Natural killer cell treated with Interleukin-12 subunit alpha and Interleukin-12 subunit beta and Interleukin-15 and Interleukin-18, amount 100 ng/mL, for 72 hours (primary cell): ENCODE measurements at places on chromosomes 12 and 14. TPM values are rescaled to one million over a fixed set of nuclear protein-coding genes. Genes with fewer than 3 reads are reported as not detected.

RNASE1 gene
- total RNA-seq = not detected

GRCh38 chr12:115470977-115471376 lies 787.0 kb upstream of the TBX3 start:
- no peaks in the 10 kb centered on the region for H3K27me3 ChIP-seq
- no peak for DNase-seq
- H3K4me3 ChIP-seq = no peak overlapping the region
- no peaks in the 10 kb centered on the region for H3K36me3 ChIP-seq
- H3K27ac ChIP-seq = no peak overlapping the region

- no peaks in the 10 kb centered on the region for H3K36me3 ChIP-seq
Measured at GRCh38 chr12:84976133-84976532, 59.9 kb downstream of the TSPAN19 start.

SAMD15 gene
- 0.43 TPM for total RNA-seq

DNA sequence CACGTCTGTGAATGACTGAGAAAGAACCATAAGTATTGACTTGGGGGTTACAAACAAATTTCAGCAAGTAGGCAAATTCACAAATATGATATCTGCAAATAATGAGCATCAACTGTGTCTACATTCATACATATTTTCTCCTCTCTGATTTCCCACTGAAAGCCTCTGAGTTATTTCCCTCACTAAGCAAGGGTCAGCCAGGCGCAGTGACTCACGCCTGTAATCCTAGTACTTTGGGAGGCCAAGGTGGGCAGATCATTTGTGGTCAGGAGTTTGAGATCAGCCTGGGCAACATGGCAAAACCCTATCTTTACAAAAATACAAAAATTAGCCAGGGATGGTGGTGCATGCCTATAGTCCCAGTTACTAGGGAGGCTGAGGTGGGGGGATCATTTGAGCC lies 80.8 kb downstream of the SLC25A21 start:
- no peak overlapping the region for H3K4me3 ChIP-seq
- no peaks in the 10 kb centered on the region for H3K36me3 ChIP-seq
- no peaks in the 10 kb centered on the region for H3K27me3 ChIP-seq
- DNase-seq = no peak

- H3K27ac ChIP-seq = peak overlapping the region; percentile 60
- DNase-seq = peak; percentile 65
- H3K36me3 ChIP-seq = no peaks in the 10 kb centered on the region
- H3K27me3 ChIP-seq = peaks cover 2% of the 10 kb centered on the region
- H3K4me1 ChIP-seq = peaks cover 28% of the 10 kb centered on the region
Measured at GRCh38 chr14:89767861-89768268, 186.7 kb downstream of the EFCAB11 start.

GRCh38 chr12:30485230-30485890 lies 210.3 kb downstream of the IPO8 start:
- no peaks in the 10 kb centered on the region for H3K4me1 ChIP-seq
- no peak overlapping the region for H3K27ac ChIP-seq
- no peaks in the 10 kb centered on the region for H3K27me3 ChIP-seq
- H3K36me3 ChIP-seq = no peaks in the 10 kb centered on the region

DEGS2 gene
- total RNA-seq = 0.33 TPM

ABCC9 gene
- not detected for total RNA-seq

CLEC1A gene
- not detected for total RNA-seq

GRCh38 chr14:20247646-20248246 lies 8.7 kb downstream of the OR11H4 start:
- no peaks in the 10 kb centered on the region for H3K4me1 ChIP-seq
- no peaks in the 10 kb centered on the region for H3K27me3 ChIP-seq
- no peak overlapping the region for H3K4me3 ChIP-seq
- DNase-seq = no peak
- peaks cover 8% of the 10 kb centered on the region for H3K36me3 ChIP-seq

GRCh38 chr12:42496886-42497285 lies 92.7 kb downstream of the PRICKLE1 start:
- DNase-seq = no peak
- peaks cover 5% of the 10 kb centered on the region for H3K4me1 ChIP-seq
- peaks cover 15% of the 10 kb centered on the region for H3K27me3 ChIP-seq
- H3K36me3 ChIP-seq = no peaks in the 10 kb centered on the region
- no peak overlapping the region for H3K4me3 ChIP-seq
- no peak overlapping the region for H3K27ac ChIP-seq

RNASE2 gene
- total RNA-seq = not detected

DNA sequence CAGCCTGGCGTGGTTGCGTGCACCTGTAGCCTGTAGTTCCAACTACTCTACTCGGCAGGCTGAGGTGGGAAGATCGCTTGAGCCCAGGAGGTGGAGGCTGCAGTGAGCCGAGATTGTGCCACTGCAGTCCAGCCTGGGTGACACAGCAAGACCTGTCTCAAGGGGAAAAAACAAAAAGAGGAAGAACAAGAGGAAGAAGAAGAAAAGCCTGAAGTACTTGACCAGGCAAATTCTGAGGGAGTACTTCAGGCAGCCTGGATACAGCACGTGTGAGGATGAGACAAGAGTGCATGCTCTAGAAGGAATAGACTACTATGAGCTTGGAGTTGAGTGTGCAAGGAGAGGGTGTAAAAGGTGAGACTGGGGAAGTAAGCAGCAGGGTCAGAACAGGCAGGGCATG lies 1.8 kb downstream of the GDF3 start:
- no peak overlapping the region for H3K4me3 ChIP-seq
- DNase-seq = no peak
- no peak overlapping the region for H3K27ac ChIP-seq

PIANP gene
- not detected for total RNA-seq

PYM1 gene
- 31.6 TPM for total RNA-seq

DNA sequence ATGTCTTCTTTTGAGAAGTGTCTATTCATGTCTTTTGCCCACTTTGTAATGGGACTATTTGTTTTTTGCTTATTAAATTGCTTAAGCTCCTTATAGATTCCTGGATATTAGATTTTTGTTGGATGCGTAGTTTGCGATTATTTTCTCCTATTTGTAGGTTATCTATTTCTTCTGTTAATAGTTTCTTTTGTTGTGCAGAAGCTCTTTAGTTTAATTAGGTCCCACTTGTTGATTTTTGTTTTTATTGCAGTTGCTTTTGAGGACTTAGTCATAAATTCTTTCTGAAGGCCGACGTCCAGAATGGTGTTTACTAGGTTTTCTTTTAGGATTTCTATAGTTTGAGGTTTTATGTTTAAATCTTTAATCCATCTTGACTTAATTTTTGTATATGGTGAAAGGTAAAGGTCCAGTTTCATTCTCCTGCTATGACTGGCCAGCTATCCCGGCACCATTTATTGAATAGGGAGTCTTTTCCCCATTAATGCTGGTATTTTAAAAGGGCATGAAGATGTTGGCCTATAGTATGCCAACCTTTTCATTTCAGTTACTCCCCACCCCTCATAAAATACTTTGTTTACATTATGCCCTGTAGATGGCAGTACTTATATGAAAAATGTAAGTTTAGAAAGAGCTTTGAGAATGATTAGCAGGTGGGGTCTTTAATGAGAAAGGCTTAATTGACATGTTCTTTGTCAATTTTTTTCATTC lies 62.9 kb upstream of the PSMA6 start:
- no peak for DNase-seq
- peaks cover 4% of the 10 kb centered on the region for H3K36me3 ChIP-seq
- H3K27me3 ChIP-seq = no peaks in the 10 kb centered on the region
- H3K27ac ChIP-seq = peak overlapping the region; percentile 92
- peak overlapping the region; percentile 16 for H3K4me3 ChIP-seq

- no peak overlapping the region for H3K4me3 ChIP-seq
- H3K27me3 ChIP-seq = peaks cover 2% of the 10 kb centered on the region
- H3K4me1 ChIP-seq = peaks cover 10% of the 10 kb centered on the region
- H3K36me3 ChIP-seq = peaks cover 4% of the 10 kb centered on the region
- peak; percentile 61 for DNase-seq
- H3K27ac ChIP-seq = no peak overlapping the region
Measured at GRCh38 chr14:38129705-38130104, 78.0 kb upstream of the SSTR1 start.

DNA sequence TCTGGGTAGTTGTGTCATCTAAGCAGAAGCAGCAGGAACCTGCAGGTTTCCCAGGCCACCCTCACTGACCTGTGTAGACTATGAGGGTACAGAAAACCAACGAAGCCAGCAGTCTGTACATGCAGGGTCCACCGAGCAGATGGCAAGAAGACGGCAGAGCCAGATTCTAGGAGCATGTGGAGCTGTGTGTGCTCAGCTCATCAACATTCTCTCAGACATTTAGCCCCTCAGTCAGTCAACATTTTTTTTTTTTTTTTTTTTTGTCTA lies 7.3 kb upstream of the ASIC1 start:
- DNase-seq = no peak
- H3K27me3 ChIP-seq = peaks cover 43% of the 10 kb centered on the region
- H3K4me1 ChIP-seq = peaks cover 6% of the 10 kb centered on the region
- H3K27ac ChIP-seq = no peak overlapping the region

TNS2 gene
- 2.4 TPM for total RNA-seq

DNA sequence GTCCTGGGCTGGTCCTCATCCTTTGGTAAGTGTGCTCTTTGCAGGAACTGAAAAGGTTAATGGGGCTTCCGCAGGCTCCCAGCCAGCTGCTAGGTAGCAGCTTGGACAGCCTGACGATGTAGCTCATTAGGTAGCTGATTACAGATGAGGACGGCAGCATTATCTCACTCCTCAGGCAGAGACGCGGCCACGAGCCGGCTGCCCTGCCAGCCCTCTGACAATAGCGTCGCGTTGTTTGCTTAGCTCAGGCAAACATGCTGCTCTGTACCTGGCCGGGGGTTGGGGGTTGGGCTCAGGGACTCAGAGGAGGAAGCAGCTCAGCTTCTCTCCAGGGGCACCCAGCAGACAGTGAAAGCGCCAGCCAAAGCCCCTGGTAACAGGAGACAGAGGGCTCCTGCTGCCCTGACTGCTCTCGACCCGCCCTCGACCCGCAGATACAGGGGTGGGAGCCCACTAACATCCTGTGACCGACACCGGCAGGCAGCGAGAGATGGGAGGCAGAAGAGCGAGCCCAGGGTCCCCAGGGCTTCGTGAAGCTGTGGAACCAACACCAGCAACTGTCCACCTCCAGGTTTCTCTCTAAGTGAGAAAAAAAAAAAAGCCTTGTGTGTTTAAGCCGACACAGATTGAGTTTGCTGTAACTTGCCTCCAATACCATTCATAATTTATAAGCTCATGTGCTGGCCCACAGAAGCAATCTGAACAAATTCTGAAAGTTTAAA lies 53.4 kb upstream of the DLK1 start:
- no peak overlapping the region for H3K4me3 ChIP-seq
- H3K4me1 ChIP-seq = peaks cover 6% of the 10 kb centered on the region
- H3K36me3 ChIP-seq = no peaks in the 10 kb centered on the region
- no peak overlapping the region for H3K27ac ChIP-seq

TXNRD1 gene
- 75.8 TPM for total RNA-seq

CAPZA3 gene
- total RNA-seq = not detected

DNA sequence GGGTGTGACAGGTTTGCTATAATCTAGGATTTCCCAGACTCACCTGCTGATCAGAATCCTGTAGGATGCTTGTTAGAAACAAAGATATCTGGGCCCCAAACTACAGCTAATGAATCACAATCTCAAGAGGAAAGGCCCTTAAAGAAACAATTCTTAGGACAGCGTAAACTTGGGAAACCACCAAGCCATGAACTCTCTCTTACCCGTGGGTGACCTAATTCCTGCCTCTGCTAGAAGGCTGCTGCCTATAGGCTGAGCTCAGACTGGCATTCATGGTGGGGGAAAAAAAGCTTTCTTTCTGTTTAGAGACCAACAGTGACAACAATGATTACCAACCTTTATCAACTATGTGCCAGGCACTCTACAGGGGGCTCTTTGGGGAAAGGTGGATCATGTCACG lies 213.9 kb upstream of the FKBP4 start:
- H3K27me3 ChIP-seq = peaks cover 31% of the 10 kb centered on the region
- no peaks in the 10 kb centered on the region for H3K4me1 ChIP-seq
- H3K27ac ChIP-seq = no peak overlapping the region
- H3K36me3 ChIP-seq = no peaks in the 10 kb centered on the region

DNA sequence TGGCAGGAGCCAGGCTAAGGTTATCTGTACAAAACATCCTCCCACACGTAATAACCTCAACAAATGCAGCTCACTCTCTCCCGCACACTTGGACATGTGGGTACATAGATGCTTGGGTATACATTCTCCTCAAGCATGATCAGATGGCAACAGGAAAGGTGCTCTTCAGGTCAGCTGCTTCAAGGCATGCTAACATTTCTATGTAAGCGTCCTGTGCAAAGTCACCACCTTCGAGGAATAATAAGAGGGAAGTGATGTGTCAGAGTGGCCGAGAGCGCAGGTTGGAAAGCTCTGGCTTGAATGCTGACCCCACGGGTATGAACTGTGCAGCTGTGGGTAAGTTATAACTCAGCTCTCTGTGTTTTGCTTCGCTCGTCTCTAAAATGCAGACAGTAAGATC lies 24.2 kb upstream of the SLC6A12 start:
- peaks cover 16% of the 10 kb centered on the region for H3K27me3 ChIP-seq
- no peak for DNase-seq
- peaks cover 8% of the 10 kb centered on the region for H3K36me3 ChIP-seq
- H3K27ac ChIP-seq = no peak overlapping the region
- H3K4me1 ChIP-seq = peaks cover 3% of the 10 kb centered on the region
- H3K4me3 ChIP-seq = no peak overlapping the region

DNA sequence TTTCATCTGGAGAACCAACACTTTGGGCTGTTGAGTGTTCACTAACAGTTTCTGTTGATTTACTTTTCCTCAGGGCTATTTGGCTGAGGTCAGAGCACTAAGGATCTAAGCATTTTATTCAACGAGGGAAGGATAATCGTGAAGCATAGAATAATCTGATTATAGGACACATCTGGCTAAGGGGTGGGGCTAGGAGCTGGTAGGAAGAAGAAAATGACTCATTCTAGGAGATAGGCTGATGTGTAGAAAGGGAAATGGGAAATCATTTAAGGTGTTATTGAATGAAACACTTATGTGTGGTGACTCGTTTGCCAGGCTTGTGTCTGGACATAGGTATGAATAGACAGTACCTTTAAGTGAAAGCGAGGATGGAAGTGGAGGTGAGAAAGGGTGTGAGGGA lies 167.2 kb downstream of the ETNK1 start:
- no peak for DNase-seq
- H3K4me1 ChIP-seq = no peaks in the 10 kb centered on the region
- H3K27ac ChIP-seq = no peak overlapping the region
- peaks cover 9% of the 10 kb centered on the region for H3K27me3 ChIP-seq

DNA sequence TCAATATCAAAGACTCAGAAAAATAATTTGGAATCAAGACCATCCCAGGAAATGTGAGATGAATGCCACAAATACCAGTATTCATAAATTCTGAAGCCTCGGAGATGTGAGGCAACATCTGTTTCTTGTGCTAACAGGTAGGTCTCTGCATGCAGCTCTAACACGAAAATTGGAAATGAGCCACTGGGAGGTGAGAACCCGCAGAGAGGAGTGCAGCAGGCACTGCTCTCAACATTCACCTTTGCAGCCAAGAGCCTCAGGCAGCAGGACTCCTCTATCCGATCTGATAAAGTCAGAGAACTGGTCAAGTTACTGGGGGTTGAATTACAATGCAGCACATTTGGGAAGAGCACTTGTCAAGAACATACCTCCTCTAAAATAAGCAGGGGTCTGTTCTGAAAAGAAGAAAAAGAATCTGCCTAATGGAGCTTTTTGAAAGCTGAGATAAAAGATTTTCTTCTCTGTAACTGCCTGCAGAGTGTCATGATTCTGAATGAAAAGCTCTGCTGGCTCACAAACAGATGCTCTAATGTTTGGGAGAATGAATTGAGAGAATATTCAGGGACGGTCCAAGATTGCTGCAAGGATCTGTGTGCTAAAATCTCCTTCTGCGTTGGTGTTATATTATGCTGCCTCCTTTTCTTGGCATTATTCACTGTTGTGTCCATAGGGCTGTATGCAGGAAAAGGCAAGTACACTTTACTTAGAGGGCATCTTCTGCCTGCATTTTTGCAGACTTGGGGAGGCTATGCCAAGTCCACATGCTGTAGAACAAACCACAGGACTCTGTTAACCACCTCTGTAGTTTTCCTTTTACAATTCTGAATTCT lies 209.6 kb upstream of the KRR1 start:
- no peak for DNase-seq
- H3K36me3 ChIP-seq = peaks cover 7% of the 10 kb centered on the region
- no peak overlapping the region for H3K4me3 ChIP-seq
- H3K27ac ChIP-seq = peak overlapping the region; percentile 25
- peaks cover 15% of the 10 kb centered on the region for H3K4me1 ChIP-seq
- H3K27me3 ChIP-seq = peaks cover 3% of the 10 kb centered on the region
